ENCODE measurements at places on chromosomes 4 and X.

GRCh38 chr4:31657859-31658570 is 937.8 kb downstream of the PCDH7 start:
- no peak for DNase-seq

DNA sequence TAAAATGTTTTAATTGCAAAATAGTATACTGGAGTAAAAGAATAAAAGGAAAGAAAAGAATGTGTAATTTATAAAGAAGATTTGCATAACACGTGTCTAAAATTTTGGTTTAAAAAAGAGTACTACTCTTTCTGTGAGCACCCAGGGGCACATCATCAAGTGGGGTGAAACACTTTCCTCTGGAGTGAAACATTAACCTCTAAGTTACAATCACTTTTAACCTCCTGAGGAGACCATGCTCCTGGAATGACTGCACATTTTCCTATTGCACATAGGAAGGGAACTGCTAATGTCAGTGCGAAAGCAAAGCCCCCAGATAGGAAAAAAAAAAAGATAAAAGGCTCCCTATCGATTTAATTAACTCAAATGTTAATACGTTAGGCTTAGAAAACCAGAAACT is 13.3 kb downstream of the VEGFC start:
- no peak for DNase-seq

GRCh38 chr4:140928880-140929279 is 172.7 kb upstream of the TBC1D9 start:
- DNase-seq = no peak

DNA sequence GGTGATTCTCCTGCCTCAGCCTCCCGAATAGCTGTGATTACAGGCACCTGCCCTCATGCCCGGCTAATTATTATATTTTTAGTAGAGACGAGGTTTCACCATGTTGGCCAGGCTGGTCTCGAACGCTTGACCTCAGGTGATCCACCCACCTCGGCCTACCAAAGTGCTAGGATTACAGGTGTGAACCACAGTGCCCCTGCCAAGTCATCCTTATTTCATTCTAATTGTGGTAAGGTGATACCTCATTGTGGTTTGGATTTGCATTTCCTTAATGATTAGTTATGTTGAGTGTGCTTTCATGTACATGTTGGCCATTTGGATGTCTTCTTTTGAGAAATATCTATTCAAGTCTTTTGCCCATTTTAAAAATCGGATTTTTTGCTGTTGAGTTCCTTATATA is 93.0 kb downstream of the USP9X start:
- DNase-seq = no peak

DNA sequence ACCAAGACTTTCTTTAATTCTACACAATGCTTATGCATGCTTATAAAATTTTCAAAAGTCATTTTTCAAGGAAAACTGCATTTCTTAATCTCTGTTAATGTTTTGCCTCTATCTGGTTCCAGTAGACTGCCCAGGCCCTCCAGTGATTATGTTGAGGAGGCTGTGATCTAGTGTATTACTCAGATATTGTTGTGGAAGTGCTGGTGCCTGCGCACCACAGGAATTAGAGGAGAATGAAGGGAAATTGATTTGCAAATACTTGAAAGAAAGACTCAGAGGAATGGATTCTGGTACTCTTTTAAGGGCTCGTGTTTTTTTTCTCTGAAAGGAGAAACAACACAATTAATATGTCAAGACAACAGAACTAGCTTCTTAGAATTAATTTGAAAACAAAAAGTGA is 1015.1 kb downstream of the RPA4 start:
- DNase-seq = no peak

GRCh38 chrX:152824841-152825374 is 5.6 kb downstream of the CETN2 start:
- DNase-seq = no peak

- DNase-seq = no peak
These were observed 3.4 kb downstream of the SLC38A5 start for GRCh38 chrX:48466696-48467095.

DNA sequence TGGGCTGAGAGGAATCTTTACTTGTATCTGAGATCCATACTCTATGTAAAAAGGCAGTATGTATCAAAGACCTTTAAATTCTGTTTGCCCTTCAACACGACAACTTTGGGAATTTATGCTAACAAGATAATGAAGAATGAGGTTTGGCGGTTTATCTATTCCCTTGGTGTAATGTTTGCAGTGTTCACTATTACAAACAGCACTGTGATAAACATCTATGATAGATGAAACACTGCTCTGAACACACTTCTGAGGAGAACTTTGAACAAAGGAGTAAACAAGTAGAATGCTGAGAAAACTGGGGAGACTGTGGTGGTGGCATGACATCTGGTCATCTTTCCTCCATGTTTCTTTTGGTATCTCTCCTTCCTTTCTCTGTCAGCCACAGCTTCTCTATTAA is 126.9 kb downstream of the PDE5A start:
- DNase-seq = no peak

DNA sequence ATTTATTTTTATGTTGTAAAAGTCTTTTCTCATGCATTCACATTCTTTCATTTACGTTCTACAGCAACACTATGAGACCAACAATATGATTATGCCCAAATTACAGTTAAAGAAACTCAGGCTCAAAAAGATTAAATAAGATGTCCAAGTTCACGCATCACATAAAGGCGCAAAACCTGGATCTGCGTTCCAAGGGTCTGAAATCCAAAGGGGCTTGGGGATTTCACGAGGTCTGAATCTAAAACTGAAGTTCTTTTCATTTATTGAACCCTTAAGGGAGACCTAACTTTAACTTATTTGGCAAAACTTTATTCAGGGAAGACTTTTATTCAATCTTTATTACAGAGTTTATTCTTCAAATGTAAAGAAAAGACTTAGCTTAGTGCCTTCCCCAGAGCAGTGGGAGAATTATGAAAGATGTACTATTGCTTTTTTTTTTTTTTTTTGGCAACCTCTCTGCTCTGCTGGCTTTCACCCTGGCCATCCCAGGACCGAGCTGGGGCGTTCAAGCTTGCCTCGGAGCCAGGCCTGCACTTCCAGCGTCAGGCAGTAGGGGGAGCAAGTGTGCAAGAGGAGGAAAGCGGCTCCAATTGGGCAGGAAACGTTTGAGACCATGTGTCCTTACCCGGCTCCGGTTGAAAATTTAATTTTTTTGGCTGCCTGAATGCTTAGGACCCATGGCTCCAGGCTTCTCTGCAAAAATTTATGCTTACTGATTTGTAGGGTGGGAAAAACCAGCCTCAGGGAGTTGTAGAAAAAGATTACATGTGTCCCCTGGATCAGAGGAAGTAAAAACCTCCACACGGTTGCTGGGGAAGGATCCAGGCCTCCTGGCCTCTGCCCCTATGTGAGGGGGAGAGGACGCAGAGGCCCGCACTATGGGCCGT is 344.3 kb upstream of the KLF3 start:
- DNase-seq = peak; percentile 78

GRCh38 chr4:41177016-41177415 is 37.3 kb downstream of the APBB2 start:
- no peak for DNase-seq

- DNase-seq = no peak
These were observed 534.2 kb downstream of the RAB28 start for GRCh38 chr4:12949719-12950490.

GRCh38 chr4:73871511-73872310 is 2.5 kb downstream of the CXCL1 start:
- no peak for DNase-seq

- DNase-seq = no peak
These were observed 263.8 kb downstream of the PRDM5 start for GRCh38 chr4:120658772-120659171.

DNA sequence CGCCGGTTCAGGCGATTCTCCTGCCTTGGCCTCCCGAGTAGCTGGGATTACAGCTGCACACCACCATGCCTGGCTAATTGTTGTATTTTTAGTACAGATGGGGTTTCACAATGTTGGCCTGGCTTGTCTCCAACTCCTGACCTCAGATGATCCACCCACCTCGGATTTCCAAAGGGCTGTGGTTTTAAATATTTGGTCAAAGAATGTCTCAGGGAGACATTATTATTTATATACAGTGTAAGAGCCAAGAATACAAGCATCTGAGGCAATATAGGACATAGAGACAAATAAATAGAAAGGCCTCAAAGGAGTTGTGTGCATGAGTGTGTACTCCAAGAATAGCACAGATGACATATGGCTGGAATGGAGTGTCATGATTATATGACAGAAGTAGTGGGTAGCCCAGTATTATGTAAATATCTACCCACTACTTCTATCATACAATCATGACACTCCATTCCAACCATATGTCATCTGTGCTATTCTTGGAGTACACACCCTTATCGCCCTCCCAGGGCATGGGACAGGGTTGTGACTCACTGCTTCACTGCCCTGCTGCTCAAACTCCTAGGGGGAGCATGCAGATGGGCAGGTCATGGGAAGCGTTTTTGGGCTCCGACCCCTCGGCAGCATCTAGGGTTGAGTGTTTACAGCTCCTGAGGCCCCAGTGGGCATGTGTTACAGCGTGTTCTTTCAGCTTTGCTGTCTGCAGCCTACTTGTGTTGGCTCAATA is 1649.8 kb upstream of the PCDH10 start:
- DNase-seq = no peak

DNA sequence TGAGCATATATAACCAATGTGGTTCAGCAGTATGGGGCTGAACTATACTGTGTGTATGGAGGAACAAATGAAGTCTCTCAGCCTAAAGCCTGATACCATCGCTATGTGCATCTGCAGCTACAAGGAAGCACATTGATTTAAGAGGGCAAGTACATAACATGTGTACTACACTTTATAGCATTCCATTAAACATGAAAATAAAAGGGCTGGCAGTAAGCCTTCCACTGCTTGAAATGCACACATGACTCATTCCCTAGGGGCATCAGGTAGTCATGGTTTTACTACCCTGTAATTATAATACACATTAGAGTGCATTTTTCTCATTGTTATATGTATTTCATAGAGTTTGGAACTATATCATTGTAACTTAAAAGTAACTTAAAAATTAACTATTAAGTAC is 51.2 kb downstream of the SMARCA1 start:
- no peak for DNase-seq

GRCh38 chrX:21559417-21559816 is 98.7 kb downstream of the KLHL34 start:
- DNase-seq = no peak

- no peak for DNase-seq
These were observed 3.1 kb upstream of the PCDH10 start for GRCh38 chr4:133145758-133146573.

GRCh38 chr4:150358691-150359090 is 223.3 kb upstream of the MAB21L2 start:
- DNase-seq = no peak

GRCh38 chrX:110004215-110004614 is 1.3 kb downstream of the TMEM164 start:
- no peak for DNase-seq

DNA sequence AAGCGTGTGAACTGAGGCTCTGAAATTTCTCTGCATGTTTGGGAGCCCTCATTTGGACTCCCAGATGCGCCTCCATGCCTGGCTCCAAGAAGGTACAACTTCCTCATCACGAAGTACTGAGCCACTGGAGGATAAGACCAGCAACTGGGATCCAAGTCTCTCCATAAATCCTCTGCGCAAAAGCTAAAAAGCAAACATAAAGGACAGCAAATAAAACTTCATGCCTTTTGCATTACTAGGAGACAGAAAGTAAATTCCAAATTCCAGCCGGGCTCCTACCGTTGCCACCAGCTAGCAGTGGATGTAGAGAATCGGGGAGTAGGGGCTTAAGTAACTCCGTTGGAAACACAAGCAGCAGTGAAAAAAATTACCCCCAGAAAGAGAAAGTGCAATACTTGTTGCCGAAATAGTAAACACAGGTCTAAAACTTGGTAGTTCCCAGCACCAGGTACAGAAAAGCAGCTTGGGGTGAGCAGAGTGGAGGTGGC is 477.1 kb upstream of the TENM3 start:
- DNase-seq = no peak

GRCh38 chr4:114343015-114343414 is 255.6 kb upstream of the UGT8 start:
- no peak for DNase-seq

GRCh38 chrX:119686087-119686691 is 6.8 kb downstream of the SEPTIN6 start:
- no peak for DNase-seq

DNA sequence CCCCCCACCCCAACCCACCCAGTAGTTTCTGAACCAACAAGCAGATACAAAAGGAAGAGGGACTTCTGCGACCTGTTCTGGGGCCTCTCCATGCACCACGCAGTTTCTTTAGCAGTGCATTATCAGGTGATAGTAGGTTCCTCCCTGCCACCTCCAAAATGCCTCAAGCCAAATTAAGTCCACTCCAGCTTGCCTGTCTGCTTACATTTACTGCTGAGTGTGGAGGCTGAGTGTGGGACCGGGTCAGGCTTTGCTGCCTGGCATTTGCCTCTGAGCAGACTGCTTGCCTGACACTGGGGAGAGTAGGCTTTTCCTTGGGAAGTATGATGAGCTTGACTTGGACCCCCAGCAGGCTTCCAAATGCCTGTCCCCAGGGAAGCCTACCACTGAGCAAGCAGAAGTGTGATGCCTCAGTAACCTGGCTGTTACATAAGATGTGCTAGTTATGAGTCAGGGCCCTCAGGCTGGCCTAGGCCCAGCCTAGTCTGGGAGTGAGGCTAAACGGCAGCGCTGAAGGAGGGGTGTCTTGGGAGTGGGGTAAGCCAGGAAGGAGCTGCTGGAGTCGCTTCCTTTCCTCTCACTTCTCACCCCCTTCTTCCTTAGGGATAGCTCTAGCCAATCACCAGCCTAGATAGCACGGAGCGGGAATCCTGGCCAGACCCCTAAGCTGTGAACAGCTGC is 9.0 kb downstream of the TSC22D3 start:
- no peak for DNase-seq

DNA sequence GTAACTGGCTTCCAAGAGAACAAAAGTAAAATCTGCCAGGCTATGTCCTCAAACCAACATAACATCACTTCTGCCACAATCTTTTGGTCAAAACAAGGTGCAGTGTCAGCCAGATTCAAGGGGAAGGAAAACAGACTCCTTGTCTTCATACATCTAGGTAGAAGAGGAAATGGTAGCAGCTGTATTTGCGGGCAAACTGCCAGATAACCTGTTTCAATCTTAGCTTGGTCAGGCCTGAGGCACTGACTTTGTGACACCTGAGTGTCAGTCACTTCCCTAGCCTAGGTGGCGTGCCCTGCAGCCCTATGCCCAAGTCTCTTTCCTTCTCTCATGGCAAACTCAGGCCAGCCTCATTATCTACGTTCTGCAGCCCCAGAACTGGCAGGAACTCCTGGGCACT is 146.2 kb upstream of the JADE1 start:
- DNase-seq = peak; percentile 92

DNA sequence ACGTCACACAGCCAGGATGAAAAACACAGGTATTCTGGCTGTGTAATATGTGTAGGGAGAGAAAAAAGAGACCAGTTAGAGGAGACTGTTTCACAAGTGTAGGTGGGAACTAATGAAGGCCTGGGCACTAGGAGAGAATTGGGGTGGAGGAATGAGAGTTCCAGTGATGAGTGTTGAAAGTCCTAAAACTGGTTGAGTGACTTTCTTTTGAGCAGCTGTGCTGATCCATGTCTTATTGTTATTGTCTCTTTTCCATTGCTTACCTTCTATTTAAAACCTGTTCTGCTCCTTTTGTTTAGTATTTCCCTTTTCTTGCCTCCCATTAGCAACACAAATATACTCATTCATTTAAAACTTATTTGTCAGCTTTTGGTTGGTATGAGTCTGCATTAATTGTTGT is 88.7 kb downstream of the PDLIM5 start:
- no peak for DNase-seq

All from Jurkat, Clone E6-1 (cell line).